GM06990 (cell line): ENCODE measurements at places on chromosomes 12 and 14.

DNA sequence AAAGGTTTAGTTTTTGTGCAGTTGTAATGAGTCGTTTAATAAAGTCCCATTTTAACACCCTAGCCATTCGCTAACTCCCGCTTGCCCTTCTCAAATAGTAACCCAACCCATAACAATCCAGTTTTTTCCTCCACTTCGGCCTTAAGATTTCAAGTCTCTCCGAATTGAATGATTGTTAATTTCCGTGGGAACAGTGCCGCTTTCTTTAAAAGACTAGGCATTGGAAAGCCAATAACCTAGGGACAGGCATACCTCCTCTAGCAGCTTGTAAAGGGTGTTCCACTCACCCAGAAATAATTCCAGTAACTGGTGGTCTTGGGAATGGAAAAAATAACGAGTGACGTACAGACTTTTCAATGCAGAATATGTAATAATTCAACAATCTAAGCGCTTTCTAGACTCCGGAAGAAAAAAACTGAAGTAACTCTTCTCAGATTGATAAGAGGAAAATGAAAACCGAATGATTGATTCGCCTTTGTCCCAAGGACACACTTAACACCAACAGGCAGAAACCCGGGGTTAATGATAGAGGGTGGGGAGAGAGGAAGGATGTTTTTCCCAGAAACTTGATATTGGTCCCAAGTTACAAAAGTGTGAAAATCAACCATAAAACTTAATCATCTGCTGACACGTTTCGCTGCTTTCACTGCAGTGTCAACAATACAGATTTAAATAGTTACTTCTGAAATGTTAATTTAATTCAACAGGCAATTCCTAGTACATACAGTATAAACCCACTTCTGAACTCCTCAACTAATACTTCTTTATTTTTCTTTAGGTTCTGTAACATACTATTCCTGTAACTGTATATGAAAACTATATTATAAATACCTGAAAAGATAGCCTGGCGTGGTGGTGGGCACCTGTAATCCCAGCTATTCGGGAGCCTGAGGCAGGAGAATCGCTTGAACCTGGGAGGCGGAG lies 1.0 kb upstream of the SINHCAF start:
- DNase-seq, result no peak

- no peak for DNase-seq
These were observed 187.8 kb upstream of the AMIGO2 start for GRCh38 chr12:47267571-47267970.

DNA sequence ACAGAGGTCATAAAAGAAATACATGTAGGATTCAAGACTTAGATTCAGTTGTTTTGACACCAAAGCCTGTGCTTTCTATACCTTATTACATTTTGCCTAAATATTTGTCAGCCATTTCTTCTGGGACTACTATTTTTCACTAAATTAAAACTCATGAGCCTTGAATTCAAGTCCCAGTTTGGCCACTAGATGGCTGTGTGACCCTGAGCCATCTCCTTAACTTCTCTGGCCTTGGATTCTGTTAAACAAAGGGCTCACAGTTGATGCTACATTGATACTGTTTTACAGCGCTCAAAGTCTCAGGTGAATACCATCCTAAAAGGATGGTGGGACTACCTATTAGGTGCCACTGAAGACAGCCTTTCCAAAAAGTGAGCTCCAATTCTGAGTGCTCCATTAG lies 39.6 kb upstream of the CCDC198 start:
- DNase-seq, result no peak

DNA sequence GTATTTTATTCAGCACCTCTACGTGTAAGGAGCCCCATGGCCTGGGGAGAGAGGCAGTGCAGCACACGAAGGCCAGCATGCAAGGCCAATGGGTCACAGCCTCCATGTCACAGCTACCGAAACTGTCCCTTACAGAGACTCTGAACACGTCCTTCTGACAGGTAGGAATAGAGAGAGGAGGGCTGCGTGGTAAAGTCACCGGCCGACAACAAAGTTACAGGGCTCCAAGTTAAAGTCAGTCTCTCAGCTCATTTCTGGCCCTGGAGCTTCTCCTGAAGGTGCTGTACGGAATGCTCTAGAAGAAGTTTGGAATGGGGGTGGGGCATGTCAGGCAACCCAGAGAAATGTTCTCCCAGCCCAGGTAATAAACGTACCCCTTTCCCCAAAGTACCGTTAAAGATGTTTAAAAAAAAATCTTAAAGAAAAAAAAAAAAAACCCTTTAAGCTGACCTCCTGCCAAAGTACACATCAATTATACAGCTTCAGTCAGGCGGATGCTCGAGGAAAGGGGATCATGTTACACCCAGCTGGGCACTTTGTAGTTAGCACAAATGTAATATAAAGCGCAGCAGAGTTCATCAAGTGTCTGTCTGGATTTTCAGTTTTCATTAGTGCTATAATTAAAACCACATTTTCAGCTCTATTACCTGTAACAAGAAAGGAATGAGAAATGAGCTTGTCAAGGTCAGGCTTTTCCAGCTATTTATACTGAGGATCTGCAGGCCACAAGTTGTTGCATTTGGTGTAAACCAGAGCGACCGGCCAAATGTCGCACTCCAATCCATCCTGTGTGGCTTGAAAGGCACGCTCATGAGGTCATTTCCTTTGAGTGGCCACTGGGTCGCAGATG lies 53.3 kb upstream of the CDKN3 start:
- no peak for DNase-seq

DNA sequence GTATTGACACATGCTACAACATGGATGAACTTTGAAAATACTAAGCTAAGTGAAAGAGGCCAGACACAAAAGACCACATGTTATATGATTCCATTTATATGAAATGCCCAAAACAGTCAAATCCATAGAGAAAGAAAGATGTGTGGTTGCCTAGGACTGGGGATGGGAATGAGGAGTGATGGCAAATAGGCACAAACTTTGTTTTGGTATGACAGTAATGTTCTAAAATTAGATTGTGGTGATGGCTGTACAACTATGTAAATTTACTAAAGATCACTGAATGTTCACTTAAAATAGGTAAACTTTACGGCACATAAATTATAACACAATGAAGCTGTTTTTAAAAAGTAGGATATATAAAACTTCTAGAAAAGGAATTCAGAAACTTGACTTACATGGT lies 41.7 kb downstream of the PPP1R13B start:
- no peak for DNase-seq

- DNase-seq, result no peak
These were observed 1105.4 kb downstream of the VRK1 start for GRCh38 chr14:97902630-97903029.

GRCh38 chr12:28360253-28360652 lies 170.0 kb downstream of the CCDC91 start:
- no peak for DNase-seq

GRCh38 chr12:12979731-12980259 lies 20.3 kb downstream of the HEBP1 start:
- no peak for DNase-seq

DNA sequence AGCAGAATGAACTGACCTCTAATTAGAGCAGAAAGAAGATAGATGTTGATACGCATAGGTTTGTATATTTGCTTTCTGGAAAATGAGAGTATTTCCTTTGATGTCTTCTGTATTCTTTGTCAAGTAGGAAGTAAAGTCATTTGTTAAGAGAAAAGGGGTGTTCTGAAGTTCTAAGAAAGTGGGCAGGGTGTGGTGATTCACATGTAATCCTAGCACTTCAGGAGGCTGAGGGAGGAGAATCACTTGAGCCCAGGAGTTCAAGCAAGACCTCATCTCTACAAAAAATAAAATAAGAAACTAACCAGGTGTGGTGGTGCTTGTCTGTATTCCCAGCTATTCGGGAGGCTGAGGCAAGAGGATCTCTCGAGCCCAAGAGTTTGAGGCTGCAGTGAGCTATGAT lies 2.8 kb downstream of the RHNO1 start:
- DNase-seq, result no peak

GRCh38 chr12:98696036-98696646 lies 51.1 kb downstream of the APAF1 start:
- no peak for DNase-seq
